HFFc6 (cell line): ENCODE measurements at places on chromosomes 7 and 10.

DNA sequence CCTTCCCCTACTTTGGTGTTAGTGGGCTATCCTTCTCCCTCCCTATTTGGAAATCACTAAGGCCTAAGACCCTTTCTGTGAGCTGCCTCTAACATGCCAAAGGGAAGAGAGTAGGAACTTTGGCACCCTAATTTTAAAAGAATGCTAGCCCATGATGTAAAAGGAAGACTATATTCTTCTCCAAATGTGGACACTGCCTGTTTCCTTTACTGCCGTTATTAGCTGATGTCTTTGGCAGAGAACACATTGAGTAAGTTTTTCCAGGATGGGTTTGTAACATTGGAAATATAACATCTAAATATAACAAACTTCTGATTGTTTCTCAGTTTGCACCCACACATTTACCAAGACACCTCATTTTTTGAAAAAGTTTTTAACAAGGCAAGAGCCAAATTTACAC is 56.9 kb upstream of the TNKS2 start:
- no peak overlapping the region for H3K4me3 ChIP-seq
- DNase-seq = no peak
- H3K27me3 ChIP-seq = peaks cover 35% of the 10 kb centered on the region
- H3K27ac ChIP-seq = no peak overlapping the region
- H3K4me1 ChIP-seq = no peaks in the 10 kb centered on the region
- H3K36me3 ChIP-seq = no peaks in the 10 kb centered on the region

GRCh38 chr7:24730018-24730369 is 27.3 kb downstream of the GSDME start:
- no peak overlapping the region for H3K27ac ChIP-seq
- DNase-seq = no peak
- H3K4me1 ChIP-seq = peaks cover 46% of the 10 kb centered on the region
- peaks cover 14% of the 10 kb centered on the region; the same call in 1 of the 2 replicates for H3K36me3 ChIP-seq
- H3K4me3 ChIP-seq = no peak overlapping the region

GRCh38 chr7:115822801-115823200 is 207.8 kb downstream of the TFEC start:
- no peaks in the 10 kb centered on the region for H3K27me3 ChIP-seq
- peaks cover 7% of the 10 kb centered on the region; the same call in 1 of the 2 replicates for H3K4me1 ChIP-seq
- H3K27ac ChIP-seq = no peak overlapping the region
- no peak for DNase-seq
- no peak overlapping the region for H3K4me3 ChIP-seq

GRCh38 chr10:29163746-29164145 is 125.1 kb upstream of the LYZL1 start:
- H3K4me1 ChIP-seq = peaks cover 28% of the 10 kb centered on the region
- peaks cover 8% of the 10 kb centered on the region for H3K27me3 ChIP-seq
- DNase-seq = no peak
- no peak overlapping the region for H3K4me3 ChIP-seq

GRCh38 chr7:41053820-41054219 is 649.1 kb downstream of the INHBA start:
- peaks cover 19% of the 10 kb centered on the region; the same call in 1 of the 2 replicates for H3K36me3 ChIP-seq
- H3K4me3 ChIP-seq = no peak overlapping the region
- peaks cover 34% of the 10 kb centered on the region for H3K4me1 ChIP-seq
- DNase-seq = peak; percentile 63
- peaks cover 3% of the 10 kb centered on the region for H3K27me3 ChIP-seq

- H3K27me3 ChIP-seq = no peaks in the 10 kb centered on the region
- no peak overlapping the region for H3K27ac ChIP-seq
- no peaks in the 10 kb centered on the region for H3K36me3 ChIP-seq
- peaks cover 17% of the 10 kb centered on the region for H3K4me1 ChIP-seq
These were observed 107.7 kb downstream of the CACNA2D1 start for GRCh38 chr7:82335927-82336326.

DNA sequence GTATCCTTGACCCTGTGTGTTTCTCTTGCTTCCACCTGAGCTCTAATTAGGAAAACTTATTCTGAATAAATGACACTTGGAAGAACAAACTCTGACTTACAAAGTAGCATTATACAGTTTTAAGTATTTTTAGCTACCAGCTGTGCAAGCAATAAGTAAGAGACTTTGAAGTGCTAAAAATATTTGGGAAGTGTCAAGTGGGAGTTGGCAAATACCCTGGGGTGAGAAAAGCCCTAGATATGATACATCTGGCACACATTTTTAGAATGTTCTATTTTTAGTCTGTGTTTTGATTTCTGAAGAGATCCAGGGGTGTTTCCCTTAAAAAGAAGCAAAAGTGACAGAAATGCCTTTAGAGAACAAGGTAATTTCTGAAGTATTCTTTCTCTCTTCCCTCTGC is 132.7 kb upstream of the TEX47 start:
- no peaks in the 10 kb centered on the region for H3K27me3 ChIP-seq
- no peaks in the 10 kb centered on the region; the same call in 1 of the 2 replicates for H3K36me3 ChIP-seq
- no peak overlapping the region for H3K4me3 ChIP-seq
- H3K27ac ChIP-seq = no peak overlapping the region
- DNase-seq = no peak
- no peaks in the 10 kb centered on the region for H3K4me1 ChIP-seq

GRCh38 chr7:34835901-34836600 is 178.0 kb downstream of the NPSR1 start:
- no peaks in the 10 kb centered on the region for H3K36me3 ChIP-seq
- H3K4me1 ChIP-seq = peaks cover 24% of the 10 kb centered on the region
- DNase-seq = no peak
- H3K27ac ChIP-seq = no peak overlapping the region
- no peak overlapping the region for H3K4me3 ChIP-seq

- H3K36me3 ChIP-seq = no peaks in the 10 kb centered on the region
- no peak for DNase-seq
- H3K27me3 ChIP-seq = no peaks in the 10 kb centered on the region; the same call in 1 of the 2 replicates
- H3K4me1 ChIP-seq = no peaks in the 10 kb centered on the region
- no peak overlapping the region for H3K27ac ChIP-seq
- no peak overlapping the region for H3K4me3 ChIP-seq
These were observed 330.1 kb downstream of the GRID1 start for GRCh38 chr10:86036544-86036831.

- H3K36me3 ChIP-seq = no peaks in the 10 kb centered on the region
- H3K27me3 ChIP-seq = peaks cover 12% of the 10 kb centered on the region
- peaks cover 19% of the 10 kb centered on the region for H3K4me1 ChIP-seq
- DNase-seq = peak; percentile 21
These were observed 38.1 kb downstream of the FAM107B start for GRCh38 chr10:14736600-14737081.

DNA sequence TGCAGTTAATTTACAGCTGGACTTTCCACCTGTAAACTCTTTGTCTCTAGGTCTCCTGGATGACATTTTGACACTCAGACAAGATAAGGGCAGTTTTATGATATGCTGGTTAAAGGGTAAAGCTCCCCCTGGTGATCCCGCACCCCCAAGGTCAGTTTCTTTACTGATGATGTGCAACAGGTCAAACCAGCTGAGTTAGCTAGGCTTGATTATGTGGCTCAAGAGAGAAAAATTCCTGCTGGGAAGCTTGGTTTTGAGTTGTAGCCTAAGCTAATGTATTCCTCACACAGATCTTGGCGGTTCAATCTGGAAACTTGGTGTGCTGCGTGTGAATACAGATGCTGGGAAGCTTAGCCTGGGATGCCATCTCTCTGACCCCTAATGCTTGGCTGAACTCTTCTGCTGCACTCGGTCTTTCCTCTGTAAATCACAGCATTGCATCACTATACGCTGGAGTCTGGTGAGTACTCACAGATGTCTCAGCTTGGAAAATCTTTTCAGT is 11.4 kb upstream of the AKR1D1 start:
- peaks cover 3% of the 10 kb centered on the region for H3K27me3 ChIP-seq
- DNase-seq = peak; percentile 2
- H3K36me3 ChIP-seq = no peaks in the 10 kb centered on the region
- no peak overlapping the region for H3K4me3 ChIP-seq
- no peaks in the 10 kb centered on the region for H3K4me1 ChIP-seq
- H3K27ac ChIP-seq = no peak overlapping the region

DNA sequence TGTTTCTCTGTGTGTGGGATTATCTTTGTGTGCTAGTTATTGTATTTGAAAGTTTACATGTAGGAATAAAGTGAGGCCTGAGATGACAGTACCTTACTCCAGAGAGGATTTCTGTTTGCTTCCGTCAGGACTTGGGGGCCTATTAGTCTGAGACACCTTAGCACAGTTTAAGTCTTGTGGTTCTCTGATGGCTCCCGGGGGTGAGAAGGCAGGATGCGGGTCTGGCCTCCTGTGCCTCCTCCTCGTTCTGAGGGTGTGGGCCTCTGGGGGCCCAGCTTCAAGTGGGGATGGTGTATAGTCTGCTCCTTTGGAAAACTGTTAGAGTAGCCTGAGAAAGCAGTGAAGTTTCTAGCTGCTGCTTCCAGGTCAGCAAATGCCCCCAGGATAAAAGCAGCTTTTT is 12.4 kb downstream of the MTURN start:
- H3K4me3 ChIP-seq = no peak overlapping the region
- DNase-seq = no peak
- H3K4me1 ChIP-seq = peaks cover 22% of the 10 kb centered on the region
- no peaks in the 10 kb centered on the region for H3K27me3 ChIP-seq

- DNase-seq = no peak
- H3K27me3 ChIP-seq = peaks cover 45% of the 10 kb centered on the region
- no peak overlapping the region for H3K4me3 ChIP-seq
- no peaks in the 10 kb centered on the region for H3K36me3 ChIP-seq
- peaks cover 8% of the 10 kb centered on the region for H3K4me1 ChIP-seq
These were observed 76.4 kb downstream of the NEURL1 start for GRCh38 chr10:103569896-103570295.

DNA sequence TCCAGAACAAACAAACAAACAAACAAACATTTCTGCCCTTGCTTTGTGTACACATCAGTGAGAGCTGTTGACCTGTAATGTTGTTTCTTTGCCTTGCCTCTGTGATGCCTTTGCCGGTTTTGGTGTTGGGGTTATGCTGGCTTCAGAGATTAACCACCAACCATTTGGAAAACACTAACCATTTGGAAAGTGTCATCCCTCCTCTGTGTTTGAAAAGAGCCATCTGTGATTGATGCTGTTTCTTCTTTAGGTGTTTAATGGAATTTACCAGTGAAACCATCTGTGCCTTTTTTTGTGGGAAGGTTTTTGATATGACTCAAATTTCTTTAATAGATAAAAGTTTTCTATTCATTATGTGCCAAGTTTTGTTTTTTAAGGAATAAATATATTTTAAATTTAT is 46.5 kb downstream of the INPP5A start:
- DNase-seq = no peak
- H3K27ac ChIP-seq = no peak overlapping the region
- H3K27me3 ChIP-seq = no peaks in the 10 kb centered on the region
- peaks cover 18% of the 10 kb centered on the region for H3K36me3 ChIP-seq
- peaks cover 53% of the 10 kb centered on the region for H3K4me1 ChIP-seq

- peaks cover 5% of the 10 kb centered on the region for H3K4me1 ChIP-seq
- no peak overlapping the region for H3K4me3 ChIP-seq
- no peak for DNase-seq
- H3K27me3 ChIP-seq = peaks cover 22% of the 10 kb centered on the region
These were observed 27.1 kb upstream of the HABP2 start for GRCh38 chr10:113525713-113526112.

- no peak overlapping the region for H3K27ac ChIP-seq
- H3K4me3 ChIP-seq = no peak overlapping the region
- peaks cover 20% of the 10 kb centered on the region for H3K4me1 ChIP-seq
- peaks cover 11% of the 10 kb centered on the region for H3K36me3 ChIP-seq
These were observed 70.6 kb upstream of the RHEB start for GRCh38 chr7:151590071-151590849.

DNA sequence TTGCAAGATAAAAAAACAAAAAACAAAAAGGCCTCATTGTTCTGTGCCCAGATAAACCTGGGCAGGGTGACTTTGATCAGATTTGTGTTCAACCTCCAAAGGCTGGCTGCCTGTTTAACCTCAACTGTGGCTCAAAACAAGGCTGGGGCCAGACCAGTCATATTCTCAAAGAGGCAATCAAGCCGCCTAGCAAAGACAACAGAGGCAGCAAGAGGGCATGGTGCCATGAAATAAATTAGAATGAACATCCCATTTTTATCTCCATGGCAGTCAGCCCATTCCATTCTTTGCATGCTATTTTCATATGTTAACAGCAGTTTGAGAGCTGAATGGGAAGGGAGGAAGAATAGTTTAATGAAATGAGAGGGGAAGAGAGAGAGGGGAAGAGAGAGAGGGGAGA is 1150.3 kb downstream of the TYW1 start:
- H3K27me3 ChIP-seq = peaks cover 3% of the 10 kb centered on the region; the same call in 1 of the 2 replicates
- H3K4me1 ChIP-seq = no peaks in the 10 kb centered on the region
- H3K4me3 ChIP-seq = no peak overlapping the region
- DNase-seq = no peak
- peaks cover 4% of the 10 kb centered on the region; the same call in 1 of the 2 replicates for H3K36me3 ChIP-seq

- no peaks in the 10 kb centered on the region for H3K36me3 ChIP-seq
- no peak for DNase-seq
- no peaks in the 10 kb centered on the region for H3K4me1 ChIP-seq
These were observed 35.8 kb downstream of the RASGEF1A start for GRCh38 chr10:43230909-43231522.

GRCh38 chr10:480928-481552 is 208.4 kb downstream of the DIP2C start:
- no peak for DNase-seq
- no peak overlapping the region for H3K4me3 ChIP-seq
- no peak overlapping the region for H3K27ac ChIP-seq
- peaks cover 5% of the 10 kb centered on the region for H3K27me3 ChIP-seq
- peaks cover 26% of the 10 kb centered on the region for H3K36me3 ChIP-seq

GRCh38 chr7:124779194-124779593 is 13.6 kb upstream of the GPR37 start:
- no peaks in the 10 kb centered on the region; the same call in 1 of the 2 replicates for H3K27me3 ChIP-seq
- H3K27ac ChIP-seq = no peak overlapping the region
- no peak overlapping the region for H3K4me3 ChIP-seq
- H3K36me3 ChIP-seq = no peaks in the 10 kb centered on the region

DNA sequence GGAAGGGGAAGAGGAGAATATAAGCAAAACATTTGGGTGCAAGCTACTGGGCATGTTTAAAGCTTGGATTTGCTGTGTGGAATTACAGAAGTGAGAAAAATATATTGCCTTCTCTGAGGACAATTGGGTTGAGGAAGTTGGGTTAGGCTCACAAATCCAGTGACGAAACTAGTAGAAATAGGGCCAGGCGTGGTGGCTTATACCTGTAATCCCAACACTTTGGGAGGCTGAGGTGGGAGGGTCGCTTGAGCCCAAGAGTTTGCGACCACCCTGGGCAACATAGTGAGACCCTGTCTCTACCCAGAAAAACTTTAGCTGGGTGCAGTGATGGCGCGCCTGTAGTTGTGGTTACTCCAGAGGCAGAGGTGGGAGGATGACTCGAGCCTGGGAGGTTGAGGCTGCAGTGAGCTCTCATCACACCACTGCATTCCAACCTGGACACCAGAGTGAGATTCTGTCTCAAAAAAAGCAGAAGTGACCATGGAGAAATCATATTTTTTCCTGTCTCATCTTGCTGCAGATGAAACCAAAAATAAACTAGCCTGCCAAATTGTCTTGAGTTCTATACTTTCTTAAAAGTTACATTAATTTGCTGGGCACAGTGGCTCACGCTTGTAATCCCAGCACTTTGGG is 22.4 kb downstream of the NRBF2 start:
- peaks cover 27% of the 10 kb centered on the region for H3K4me1 ChIP-seq
- no peak for DNase-seq
- H3K36me3 ChIP-seq = peaks cover 25% of the 10 kb centered on the region
- no peak overlapping the region for H3K4me3 ChIP-seq
- H3K27me3 ChIP-seq = no peaks in the 10 kb centered on the region
- no peak overlapping the region for H3K27ac ChIP-seq
